ENCODE measurements at places on chromosomes 6 and 20. TPM values are rescaled to one million over a fixed set of nuclear protein-coding genes. Genes with fewer than 3 reads are reported as not detected.

GRCh38 chr6:30670760-30671527 is 1.9 kb downstream of the DHX16 start:
- no peak for DNase-seq

GRCh38 chr6:93721386-93722048 is 302.2 kb upstream of the EPHA7 start:
- peak; percentile 46 for DNase-seq

DNA sequence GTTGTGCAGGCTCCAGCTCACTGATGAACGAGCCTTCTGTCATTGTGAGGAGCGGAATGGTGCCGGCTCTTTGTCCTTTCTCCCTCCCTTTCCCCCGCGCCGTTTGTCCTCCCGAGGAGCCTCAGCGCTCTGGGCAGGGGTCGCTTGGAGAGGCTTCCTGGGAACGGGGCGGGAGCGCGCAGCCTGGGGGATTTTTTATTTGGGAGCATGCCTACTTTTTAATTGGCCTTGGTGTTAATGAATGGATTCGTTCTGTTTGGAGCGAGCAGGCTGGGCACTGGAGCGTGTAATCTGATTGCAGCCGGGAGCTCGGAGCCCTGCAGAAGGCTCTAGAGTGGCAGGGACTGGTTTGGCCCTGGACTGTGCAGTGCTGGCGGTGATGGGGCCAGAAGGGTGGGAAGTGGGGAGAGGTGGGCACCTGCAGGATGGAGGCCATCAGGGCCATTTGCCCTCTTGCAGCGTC is 118.8 kb downstream of the CDH4 start:
- DNase-seq = no peak

DNA sequence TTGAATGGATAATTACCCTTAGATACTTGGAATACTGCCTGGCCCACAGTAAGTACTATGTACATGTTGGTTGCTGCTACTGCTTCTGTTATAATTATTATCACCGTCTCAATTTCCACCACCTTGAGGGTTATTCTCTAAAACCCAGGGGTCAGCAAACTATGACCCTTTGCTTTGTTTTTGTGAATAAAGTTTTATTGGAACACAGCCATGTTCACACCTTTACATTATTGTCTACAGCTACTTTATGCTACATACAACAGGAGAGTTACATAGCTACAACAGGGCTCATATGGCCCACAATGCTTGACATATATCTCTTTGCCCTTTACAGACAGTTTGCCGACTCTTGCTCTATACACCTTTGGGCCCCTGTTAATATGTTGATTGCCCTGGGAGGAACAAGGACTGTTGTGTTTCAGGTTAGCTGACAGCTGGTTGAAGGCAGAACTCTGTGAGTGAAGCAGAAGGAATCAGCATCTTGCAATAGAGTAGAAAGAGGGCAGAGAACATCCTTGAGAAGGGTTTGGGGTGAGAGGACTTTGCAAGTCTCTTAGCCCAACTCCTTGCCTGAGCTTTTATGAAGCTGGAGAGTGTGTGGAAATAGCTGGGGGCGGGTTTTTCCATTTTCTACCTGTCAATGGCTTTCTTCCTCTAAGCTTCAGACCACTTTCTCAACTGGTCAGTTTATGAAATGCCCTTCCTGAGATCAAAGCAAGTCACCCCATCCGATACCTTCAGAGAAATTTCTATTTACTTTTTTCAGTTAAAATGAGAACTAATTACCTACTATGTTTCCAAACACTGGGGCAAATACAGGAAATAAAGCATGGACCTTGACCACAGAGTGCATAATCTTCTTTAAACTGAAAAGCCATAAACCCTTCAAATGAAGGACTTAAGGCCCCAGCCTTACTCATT is 3.5 kb upstream of the MEP1A start:
- no peak for DNase-seq

GRCh38 chr20:44886828-44887227 is 1.3 kb downstream of the YWHAB start:
- no peak for DNase-seq

DNA sequence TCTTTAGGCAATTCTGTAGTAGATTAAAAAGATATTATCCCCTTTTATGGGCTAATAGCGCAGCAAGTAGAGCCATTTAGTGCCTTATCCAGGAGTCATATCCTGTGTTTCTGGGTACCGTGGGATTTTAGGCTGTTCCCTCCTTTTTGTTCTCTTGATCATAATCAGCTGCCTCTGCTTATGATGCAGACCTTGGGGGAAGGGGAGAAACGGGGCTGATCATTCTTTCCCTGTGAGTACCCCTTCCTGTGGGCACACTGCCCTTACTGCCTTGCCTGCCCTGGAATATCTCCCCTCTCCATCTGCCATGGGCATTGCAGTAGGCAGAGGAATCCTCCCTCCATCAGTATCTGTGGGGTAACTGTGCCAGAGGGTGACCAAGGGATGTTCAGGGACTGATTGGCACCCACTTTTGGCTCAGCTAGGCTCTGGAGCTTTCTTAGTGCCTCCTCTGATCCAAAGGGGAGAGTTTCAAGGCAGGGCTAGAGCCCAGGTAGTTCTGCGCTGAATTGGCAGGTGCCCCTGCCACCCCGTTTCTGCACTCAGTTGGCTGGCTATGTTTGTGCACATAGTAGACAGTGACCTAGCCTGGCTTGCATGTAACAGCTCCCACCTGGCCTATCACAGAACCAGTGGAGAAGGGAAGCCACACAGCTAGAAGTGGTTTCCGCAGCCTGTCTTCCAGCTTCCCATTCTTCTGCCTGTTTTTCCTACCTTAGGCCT is 103.3 kb downstream of the FIG4 start:
- peak; percentile 82 for DNase-seq

- no peak for DNase-seq
Observed at GRCh38 chr6:168294901-168295300, 24.7 kb downstream of the DACT2 start.

GRCh38 chr6:109340811-109341210 is 41.5 kb downstream of the CD164 start:
- DNase-seq = no peak

- no peak for DNase-seq
Observed at GRCh38 chr6:53426667-53427270, 78.0 kb upstream of the ELOVL5 start.

GRCh38 chr6:158780246-158780884 is 38.8 kb downstream of the EZR start:
- DNase-seq = no peak

DNA sequence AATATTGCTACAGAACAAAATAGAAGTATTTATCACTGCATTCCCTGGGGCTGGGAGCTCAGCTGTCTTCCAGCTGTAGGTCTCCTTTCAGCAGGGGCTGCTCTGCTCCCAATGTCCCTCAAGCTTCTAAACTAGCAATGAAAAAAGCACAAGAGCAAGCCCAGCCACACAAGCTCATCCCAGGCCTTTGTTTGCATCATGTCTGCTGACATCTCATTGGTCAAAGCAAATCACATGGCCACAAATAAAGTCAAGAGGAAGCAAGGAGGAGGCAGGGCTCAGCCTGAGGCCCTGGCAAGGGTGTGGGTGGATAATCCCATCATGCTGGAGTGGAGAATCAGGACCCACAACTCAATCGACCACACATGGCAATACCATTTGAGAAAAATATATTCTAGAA is 2.2 kb upstream of the BFSP1 start:
- DNase-seq = peak; percentile 31

DNA sequence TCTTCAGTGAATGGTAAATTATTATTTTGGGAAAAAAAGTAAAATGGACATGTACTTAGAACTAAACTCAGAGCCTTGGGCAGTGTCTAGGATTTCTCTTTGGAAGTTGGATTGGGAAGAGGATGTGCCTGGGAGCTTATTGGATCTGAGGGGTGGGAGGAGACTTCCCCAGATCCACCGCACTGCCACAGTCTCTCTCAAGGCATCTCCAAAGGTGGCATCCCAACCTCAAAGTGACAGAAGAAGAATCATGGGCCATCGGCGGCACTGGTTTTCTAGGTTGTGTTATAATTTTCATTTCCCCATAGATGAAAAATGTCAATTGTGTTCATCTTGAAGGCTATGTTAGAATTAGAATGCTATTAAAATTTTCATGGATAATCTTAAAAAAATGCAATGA is 66.8 kb upstream of the CD93 start:
- DNase-seq = no peak

- DNase-seq = peak; percentile 57
Observed at GRCh38 chr20:14142171-14142570, 146.9 kb downstream of the MACROD2 start.

DNA sequence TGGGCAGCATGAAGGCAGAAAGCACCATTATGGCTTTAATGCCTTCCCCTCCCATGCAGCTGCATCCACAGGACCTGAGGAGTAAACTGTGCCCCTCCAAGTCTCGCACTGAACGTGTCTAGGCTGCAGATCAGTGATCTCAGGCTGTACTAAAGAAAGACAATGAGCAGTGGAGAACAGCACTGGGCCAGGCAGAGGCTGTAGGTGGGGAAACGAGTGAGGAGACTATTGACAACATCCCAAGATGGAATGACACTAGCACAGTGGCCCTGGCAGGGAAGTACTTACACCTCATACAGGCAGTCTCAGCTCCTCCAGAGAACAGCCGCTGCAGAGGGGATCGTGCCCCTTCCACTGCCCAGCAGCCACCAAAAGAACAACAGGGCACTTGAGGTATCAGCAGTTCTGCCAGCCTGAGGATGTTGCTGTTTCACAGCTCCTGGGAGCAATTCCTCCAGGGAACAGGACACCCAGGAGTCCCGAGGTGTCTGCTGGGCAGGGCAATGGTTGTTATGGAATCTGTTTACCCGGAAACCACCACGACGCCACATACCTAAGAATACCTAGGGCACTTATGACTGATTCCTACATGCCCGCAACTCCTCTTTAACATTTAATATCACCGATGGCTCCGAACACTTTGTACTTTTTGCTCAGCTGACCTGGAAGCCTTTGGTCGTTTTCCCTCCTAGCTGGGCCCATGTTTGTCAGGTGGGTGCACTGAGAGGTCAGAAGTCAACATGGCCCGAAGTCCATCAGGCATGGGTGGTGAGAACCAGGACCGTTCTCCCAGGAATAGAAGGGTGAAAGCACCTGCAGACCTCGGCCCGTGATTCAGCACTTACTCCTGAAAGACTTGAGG is 79.1 kb downstream of the SLC22A23 start:
- no peak for DNase-seq

DNA sequence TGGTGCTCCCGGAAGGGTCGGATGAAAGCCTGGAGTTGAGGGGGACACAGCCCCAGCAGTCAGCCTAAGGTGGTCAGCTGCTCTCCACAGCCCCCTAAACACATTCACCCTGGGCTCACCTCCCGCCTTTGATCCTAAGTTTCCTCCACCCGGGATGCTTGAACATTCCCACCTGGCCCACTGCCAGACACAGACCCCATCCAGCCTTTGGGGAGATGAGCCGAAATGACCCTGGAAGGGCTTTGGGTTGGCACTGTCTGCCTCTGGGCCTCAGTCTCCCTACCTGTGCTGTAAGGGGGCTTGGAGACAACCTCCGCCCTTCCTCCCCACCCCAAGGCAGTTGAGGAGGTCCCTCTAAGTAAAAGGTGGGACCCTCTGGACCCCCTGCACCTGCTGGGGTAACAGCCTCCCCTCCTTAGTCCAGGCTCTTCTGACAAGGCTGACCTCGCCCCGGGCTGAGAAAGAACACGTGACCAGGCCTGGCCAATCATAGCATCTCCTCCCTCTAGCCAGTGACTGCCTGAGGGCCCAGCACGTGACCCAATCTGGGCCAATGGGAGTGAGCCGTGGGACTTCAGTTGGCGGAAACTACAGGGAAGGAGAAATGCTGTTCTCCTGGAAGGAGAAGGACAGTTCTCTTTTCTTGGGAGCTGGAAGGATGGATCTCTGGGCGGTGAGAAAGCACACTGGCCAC is 16.9 kb upstream of the UBE2V1 start:
- DNase-seq = peak; percentile 60

DNA sequence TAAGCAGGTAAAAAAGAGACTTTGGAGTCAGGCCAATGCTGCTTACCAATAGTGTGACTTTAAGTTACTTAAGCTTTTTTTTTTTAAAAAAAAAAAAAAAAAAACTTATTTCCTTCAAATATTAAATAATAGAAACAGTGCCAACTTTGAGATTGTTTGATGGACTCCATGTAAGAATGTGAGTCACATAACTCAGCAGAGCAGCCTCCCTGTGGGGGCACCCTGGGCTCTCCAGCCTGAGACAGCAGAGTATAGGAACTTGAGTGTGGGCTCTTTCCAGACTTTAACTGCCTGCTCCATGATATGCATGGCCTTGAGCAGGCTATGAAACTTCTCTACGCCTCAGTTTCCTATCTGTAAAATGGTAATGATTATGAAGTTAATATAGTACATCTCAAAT is 113.3 kb upstream of the SAMD5 start:
- DNase-seq = no peak

DNA sequence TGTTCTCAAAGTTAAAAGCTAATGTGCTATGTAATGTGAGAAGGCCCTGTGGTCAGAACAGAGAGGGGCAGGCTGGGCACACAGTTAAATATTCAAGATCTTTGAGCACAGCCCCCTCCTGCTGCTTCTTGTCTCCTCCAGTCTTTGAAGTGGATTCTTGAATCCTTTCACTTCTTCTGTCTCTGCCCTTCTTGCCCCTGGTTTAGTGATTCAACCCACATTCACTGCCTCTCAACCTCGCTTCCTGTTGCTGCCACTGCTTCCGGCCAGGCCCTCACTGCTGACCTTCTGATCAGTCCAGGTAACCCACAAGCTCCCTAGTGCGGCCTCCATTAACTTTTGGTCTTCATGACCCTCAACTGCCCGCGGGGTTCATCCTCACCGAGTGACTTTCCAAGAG is 417.3 kb upstream of the NOX3 start:
- DNase-seq = no peak

DNA sequence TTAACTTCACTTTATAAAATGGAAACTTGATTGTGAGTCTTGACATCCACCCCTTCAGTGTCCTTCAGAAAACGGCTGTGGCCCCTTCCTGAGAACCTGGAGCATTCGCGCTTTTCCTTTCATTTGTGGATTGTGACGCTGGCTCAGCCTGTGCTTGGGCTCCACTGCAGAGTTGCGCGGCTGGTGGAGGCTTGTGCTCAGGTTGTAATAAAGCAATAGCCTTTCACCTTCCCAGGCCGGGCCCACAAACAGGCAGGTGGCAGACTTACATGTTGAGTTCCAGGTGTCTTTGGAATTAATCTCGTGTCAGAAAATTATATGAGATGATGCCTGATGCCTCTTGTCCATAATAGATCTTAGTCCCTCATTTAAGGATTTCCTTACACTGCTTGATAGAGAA is 199.9 kb downstream of the CDH4 start:
- DNase-seq = no peak

DNA sequence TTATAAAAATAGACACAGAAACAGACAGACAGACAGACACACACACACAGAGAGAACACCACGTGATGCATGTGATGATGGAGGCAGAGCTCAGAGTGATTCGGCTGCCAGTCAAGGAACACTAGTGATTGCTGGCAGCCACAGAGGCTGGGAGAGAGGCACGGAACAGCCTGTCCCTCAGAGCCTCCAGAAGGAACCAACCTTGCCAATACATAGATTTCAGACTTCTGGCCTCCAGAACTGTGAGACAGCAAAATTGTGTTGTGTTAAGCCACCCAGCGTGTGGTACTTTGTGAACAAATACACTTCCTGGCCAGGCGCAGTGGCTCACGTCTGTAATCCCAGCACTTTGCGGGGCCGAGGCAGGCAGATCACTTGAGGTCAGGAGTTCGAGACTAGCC is 9.5 kb upstream of the PARD6B start:
- no peak for DNase-seq

Gene KCNK16
- not detected for total RNA-seq

Gene SEMG1
- total RNA-seq = not detected

Gene ADTRP
- total RNA-seq = 3.9 TPM

Gene TINAG
- not detected for total RNA-seq

Gene RIPOR2
- 0.53 TPM for total RNA-seq

Gene WFDC5
- total RNA-seq = not detected

Gene HLA-G
- total RNA-seq = not detected

Gene CDS2
- 35.8 TPM for total RNA-seq

Gene KCNS1
- total RNA-seq = not detected
